ENCODE measurements at places on chromosomes 7 and 10.

DNA sequence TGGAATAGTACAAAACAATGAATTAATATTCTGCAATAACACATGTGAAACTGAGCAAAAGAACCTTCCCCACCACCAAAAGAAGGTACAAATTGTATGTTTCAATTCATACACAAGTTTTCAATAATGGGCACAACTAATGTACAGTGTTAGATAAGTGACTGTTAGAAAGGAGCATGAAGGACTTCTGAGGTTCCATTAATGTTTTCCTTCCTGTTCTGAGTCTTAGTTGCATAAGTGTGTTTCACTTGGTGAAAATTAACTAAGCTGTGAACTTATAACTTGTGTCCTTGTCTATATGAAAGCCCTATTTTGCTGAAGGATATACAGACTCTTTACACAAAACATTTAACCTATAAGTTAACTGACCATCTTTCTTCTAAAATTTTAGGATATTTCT is 8.2 kb downstream of the GSAP start:
- DNase-seq = no peak

GRCh38 chr7:124790645-124791044 is 25.1 kb upstream of the GPR37 start:
- DNase-seq = no peak

DNA sequence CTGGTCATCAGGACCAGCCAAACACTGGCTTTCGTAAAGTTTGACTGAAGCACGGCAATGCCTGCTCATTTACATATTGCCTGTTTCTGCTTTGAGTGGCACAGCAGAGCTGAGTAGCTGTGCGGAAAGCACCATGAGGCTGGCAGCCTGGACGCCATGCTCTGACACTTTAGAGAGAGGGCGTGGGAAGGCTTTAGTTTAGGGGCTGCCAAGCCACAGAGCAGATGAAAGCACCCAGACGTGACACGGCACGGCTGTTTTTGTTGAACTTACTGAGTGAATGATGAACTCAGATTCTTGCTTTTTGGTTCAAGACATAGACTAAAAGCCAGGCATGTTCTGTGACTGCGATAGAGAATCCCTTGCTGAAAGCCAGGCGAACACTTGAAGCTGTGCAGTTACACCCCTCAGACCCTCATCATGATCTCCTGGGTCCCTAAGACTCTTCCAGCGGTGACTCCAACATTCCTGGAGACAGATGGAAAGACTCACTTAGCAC is 182.1 kb downstream of the ZMYND11 start:
- DNase-seq = no peak

- peak; percentile 71 for DNase-seq
Observed at GRCh38 chr7:50266635-50267386, 37.7 kb upstream of the IKZF1 start.

- DNase-seq = no peak
Observed at GRCh38 chr10:70838270-70838805, 22.6 kb downstream of the SGPL1 start.

DNA sequence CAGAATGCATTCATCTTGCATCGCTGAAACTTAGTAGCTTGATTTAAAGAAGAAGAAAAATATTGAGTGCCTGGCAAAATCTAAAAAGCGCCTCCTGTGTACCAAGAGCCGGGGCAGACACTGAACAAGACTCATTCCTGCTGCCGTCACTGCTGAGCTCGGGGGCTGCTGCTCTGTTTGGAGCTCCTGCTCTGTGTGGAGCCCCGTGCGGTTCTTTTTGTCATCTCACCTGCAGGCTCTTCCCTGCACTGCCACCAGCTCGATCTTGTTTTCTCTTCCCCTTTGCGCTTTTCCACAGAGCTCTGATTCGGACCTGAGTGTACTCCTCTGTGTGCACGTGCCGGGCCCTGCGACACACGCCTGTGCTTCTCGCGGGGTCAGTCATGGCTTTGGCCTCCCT is 462.1 kb upstream of the DPP6 start:
- DNase-seq = no peak

- DNase-seq = no peak
Observed at GRCh38 chr7:30148951-30149459, 14.2 kb downstream of the MTURN start.

DNA sequence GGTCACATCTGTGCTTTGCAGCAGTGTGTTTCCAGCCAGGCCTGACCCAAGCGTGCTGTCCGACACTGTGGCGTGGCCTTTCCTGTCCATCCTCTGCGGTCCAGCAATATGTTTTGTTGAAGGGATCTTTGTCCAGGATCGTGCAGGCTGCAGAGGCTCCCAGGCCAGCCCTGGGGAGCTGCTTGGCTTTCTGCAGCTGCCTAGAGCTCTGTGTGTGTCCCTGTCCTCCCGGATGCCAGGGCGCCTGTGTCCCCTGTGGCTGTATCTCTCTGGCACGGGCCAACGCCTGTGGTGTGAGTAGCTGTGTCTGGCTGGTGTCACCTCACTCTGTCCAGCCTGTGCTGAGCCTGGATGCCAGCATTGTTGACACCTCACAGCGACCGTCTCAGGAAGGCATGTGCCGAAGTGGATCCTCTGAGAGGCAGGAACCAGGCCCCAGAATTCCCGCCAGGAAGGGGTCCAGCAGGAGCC is 94.5 kb downstream of the INPP5A start:
- DNase-seq = no peak

GRCh38 chr10:47425813-47426419 is 41.8 kb upstream of the ZNF488 start:
- DNase-seq = no peak

DNA sequence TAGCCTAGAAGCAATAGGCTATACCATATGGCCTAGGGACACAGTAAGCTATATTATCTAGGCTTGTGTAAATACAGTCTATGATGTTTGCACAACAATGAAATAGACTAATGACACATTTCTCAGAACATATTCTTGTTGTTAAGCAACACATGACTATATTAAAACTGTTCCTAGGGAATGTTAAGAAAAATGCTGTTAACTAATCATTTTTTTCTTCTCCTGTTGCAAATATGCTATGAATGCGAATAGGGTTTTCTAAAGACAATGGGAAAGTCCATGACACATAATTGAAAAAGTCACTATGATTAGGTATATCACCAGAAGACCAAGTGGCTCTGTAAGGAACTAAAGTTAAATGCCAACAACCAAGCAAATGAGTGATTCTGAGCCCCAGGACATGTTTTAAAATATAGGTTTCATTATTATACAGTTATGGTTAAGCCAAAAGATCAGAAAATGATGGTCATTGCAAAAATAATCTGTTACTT is 454.0 kb upstream of the SORCS1 start:
- no peak for DNase-seq
